Left kidney (tissue), 8 donors: ENCODE measurements at places on chromosomes 5 and 9. TPM values are rescaled to one million over a fixed set of nuclear protein-coding genes. Genes with fewer than 3 reads are reported as not detected.

The GABRP gene
- 1.4 TPM for polyA plus RNA-seq

- no peak for DNase-seq
These were observed 411.4 kb upstream of the SGCD start for GRCh38 chr5:155915601-155916000.

DNA sequence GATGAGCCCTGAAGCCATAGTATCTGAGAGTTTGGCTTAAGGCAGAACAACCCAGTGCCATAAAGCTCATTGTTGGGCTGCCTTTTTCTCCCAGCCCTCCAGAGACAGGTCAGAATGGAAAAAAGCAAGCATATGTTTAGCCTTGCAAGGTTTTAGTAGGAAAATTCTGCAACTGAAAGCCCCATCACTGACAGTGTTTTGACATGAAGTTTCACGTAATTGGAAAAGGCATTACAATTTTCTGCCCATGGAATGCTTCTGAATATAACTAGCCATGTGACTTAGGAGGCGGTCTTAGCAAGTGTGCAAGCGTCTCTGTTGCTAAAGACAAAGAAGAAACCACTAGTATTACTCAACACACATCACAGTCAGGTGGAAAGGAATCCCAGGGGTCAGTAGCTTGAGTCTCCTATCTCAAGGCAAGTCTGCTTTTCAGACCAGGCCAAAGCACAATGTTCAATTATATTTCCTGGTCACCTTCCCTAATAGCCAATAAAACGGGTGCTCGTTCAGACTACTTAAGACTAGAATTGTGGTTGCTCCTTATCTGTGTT is 117.6 kb downstream of the CARTPT start:
- DNase-seq = no peak

DNA sequence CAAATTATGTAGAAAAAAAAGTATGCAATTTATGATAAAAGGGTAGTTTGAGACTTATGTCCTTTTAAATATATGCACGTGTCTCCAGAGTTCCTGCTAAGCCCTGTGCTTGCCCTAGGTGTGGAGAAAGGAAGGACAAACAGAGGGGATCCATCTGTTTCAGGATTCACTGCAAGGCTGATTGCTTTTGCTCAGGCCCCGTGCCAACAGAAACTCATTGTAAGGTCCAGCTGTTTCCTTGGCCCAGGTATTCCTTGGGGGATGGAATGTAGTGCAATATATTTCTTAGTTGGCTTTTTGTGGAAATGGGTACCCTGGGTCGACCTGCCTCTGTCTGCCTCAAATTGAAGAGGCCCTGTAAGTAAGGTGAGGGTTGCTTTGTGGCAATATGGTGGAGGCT is 268.6 kb upstream of the CLINT1 start:
- no peak for DNase-seq

GRCh38 chr9:123550797-123551196 is 194.8 kb downstream of the CRB2 start:
- peak; percentile 69 for DNase-seq

The PPP1R26 gene
- polyA plus RNA-seq = 31.2 TPM

- no peak for DNase-seq
These were observed 347.3 kb upstream of the ZNF608 start for GRCh38 chr5:125093776-125094175.

- DNase-seq = no peak
These were observed 4.2 kb downstream of the CTXN3 start for GRCh38 chr5:127652952-127653611.
